Occipital lobe (tissue), 3 donors: ENCODE measurements at places on chromosomes 13 and 19. TPM values are rescaled to one million over a fixed set of nuclear protein-coding genes. Genes with fewer than 3 reads are reported as not detected.

Gene C19orf18
- total RNA-seq = not detected

Gene TFDP1
- 28.9 TPM for total RNA-seq

Gene TBCB
- 373 TPM for total RNA-seq

GRCh38 chr13:106099765-106100164 lies 435.7 kb downstream of the EFNB2 start:
- DNase-seq = no peak

GRCh38 chr19:41695745-41696144 lies 7.7 kb upstream of the CEACAM7 start:
- DNase-seq = no peak

DNA sequence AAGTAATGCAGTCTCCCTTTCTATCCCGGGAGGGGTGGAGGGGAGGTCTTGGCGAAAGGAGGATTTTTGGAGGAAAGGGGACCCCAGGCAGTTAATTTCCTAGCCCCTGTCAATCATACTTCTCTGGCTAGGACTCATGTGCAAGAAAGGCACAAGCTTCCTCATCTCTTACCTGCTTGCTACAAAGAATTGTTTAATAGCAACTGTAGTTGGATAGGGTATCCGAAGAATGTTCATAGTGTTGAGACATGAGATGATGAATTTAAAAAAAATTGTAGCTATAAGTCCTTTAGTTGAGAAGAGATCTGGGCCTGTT lies 525 bp downstream of the BORA start:
- DNase-seq = no peak

DNA sequence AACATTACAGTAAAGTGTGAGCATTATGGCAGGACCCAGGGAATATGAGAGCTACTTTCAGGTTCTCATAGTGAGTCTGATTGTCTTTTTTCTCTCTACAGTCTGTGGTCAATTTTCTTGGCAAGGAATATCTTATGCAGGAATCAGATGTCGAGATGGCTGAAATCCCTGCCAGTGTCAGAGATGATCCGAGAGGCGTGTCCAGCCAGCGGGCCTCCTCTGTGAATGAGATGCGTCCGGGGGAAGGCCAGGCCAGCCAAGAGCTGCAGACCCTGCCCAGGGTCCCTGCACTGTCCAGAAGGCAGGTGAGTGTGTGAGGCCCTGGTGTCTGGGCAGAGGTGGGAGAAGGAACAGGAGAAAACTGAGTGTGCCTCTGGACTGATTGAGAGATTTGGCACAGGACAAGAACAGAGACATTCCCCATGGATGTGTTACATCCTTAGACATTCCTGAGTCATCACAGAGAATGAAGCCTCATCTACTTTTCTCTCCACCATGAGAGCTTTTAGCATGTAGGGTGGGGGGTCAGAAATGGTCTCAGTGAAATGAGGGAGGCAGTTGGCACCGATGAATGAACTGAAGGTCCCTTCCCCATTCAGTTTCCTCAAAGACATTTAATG lies 27.3 kb upstream of the EDDM13 start:
- no peak for DNase-seq

- DNase-seq = no peak
Observed at GRCh38 chr13:30082391-30082790, 225.0 kb downstream of the KATNAL1 start.

DNA sequence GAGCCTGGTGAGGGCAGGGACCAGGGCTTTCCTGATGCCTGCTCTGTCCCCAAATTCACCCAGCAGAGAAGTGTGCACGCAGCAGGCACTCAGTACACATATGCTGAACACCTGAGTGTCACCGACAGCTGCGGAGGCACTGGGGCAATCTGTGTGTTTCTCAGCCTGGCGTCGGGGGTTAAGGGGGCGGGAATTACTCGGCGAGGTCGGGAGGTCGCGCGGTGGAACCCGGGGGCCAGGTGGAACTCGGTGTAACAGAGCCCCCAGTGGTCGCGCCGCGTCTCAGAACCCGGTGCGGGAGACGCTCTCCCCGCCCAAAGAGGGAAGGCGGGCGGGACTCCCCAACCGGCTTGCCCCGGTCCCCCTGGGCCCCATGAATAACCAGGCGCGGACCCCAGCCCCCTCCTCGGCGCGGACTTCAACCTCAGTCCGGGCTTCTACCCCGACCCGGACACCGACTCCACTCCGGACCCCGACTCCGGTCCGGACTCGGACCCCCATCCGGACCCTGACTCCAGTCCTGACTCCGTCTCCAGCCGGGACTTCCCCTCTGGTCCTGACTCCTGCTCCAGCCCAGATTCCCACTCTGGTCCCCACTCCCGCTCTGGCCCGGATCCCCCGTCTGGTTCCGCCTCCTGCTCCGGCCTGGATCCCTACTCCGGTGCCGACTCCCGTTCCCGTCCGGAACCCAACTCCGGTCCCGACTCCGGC lies at the start of gene SELENOV:
SELENOV (plus strand) TSS at position 300 of the 711 bp plus-strand sequence; CDS start at position 374, 74 bp downstream.
- DNase-seq = no peak

DNA sequence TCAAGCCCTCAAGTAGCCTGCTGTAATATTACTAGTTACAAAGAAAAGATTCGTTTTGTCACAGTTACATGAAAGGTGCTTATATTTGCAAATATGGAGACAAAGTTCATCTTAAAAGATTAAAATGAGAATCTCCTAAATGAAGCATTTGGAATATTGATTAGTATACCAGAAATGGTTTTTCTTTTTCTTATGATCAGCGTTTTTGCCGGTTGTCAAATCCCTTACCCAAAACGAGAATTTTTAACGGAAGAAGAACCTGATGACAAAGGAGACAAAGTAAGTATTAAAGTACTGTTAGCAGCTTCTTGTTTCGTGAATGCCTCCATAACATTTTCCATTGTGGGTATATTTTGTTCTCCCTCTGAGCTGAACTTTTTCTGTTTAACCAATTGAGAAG lies 147.1 kb downstream of the CDK8 start:
- DNase-seq = no peak

- DNase-seq = no peak
Observed at GRCh38 chr19:31110336-31110735, 238.9 kb downstream of the TSHZ3 start.

- no peak for DNase-seq
Observed at GRCh38 chr19:54949412-54949811, 2.1 kb upstream of the NLRP7 start.

DNA sequence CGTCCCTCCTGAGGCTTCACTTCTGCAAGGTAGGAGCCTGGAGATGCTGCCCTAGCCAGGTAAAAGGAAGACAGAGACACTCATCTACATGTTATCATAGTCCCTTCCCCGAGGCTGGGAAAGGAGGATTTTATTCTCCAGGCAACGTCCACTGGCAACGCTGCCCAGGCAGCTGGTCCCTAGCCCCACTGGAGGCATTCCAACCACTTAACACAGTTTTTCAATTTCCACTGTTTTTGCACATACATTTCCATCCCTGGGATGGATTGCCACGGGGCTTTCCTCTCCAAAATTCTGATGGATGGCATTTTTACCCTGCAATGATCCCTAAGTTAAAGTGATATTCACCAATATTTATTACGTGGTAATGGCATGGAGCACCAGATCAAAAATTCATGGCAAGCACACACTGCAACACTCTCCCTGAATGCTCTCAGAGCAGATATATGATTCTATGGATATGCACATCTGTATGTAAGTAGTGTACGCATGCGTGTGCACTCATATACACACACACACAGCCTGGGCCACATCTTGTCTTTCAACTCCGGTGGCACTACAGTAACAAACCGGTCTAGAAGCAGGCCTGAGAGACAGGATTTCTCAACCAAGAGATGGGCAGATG lies 322.3 kb upstream of the TSHZ3 start:
- DNase-seq = no peak

GRCh38 chr13:108273429-108274118 lies 4.1 kb downstream of the TNFSF13B start:
- DNase-seq = no peak

DNA sequence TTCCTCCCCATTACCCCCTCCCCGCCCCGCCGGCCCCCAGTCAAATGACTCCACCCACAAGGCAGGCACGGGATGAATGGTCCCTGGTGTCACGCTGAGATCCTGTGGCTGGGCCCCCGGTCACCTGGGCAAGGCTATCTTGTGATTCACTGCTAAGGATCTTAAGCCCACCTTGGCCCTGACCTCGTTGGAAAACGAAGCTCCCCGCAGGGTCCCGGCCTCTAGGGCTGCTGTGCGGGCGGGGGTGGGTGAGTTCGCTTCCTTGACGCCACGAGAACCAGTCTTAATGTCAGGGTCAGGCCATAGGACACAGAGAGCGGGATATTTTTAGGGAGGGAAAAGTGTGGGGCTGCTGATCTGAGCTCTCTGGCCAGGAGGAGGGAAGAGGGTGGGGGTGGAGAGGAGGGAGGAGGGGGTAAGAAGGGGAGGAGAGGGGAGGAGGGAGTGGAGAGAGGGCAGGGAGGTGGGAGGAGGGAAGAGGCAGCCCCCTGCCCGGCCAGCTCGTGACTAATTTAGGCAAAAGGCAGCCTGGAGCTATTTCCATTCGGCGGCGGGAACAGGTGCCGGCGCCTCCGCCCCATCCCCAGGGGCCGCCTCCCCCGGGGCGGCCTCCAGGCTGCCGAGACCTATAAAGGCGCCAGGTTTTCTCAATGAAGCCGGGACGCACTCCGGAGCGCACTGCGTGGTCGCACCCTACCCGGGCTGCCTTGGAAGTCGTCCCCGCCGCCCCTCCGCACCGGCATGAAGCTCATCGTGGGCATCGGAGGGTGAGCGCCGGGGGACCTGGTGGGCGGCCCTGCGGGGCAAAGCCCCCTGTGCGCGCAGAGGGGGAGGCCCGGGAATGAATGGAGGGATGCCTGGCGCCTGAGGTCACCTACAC lies at the start of gene NMRK2:
NMRK2 (plus strand) TSS at position 139 of the 880 bp plus-strand sequence; CDS start at position 742, 603 bp downstream.
- DNase-seq = no peak

DNA sequence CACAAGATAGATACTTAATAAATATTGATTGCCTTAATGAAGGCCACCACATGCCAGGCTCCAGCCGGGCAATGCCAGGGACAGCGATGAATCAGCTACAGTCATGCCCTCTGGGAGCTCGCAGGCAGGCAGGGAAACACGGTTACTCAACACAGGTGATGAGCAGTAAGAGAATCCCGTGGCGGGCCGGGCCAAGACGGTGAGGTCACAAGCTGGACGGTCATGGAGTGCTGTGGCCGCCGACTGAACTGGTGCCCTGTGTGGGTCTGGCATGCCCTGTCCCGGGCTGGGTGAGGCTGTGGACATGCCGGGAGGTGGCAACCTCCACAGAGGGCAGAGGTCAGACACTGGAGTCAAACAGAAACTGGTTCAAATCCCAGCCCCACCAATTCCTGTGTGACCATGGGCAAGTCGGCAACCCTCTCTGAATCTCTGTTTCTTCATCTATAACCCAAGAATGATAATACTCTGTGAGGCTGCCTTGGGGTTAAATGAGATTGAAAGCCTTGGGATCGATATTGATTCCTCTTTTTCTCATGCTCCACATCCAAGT lies 13.2 kb upstream of the PAK4 start:
- DNase-seq = no peak

GRCh38 chr19:48253999-48254398 lies 1.7 kb downstream of the CARD8 start:
- no peak for DNase-seq
